ENCODE measurements at places on chromosomes 2 and 18. TPM values are rescaled to one million over a fixed set of nuclear protein-coding genes. Genes with fewer than 3 reads are reported as not detected.

The DRC1 gene
- polyA plus RNA-seq: not detected

The RBKS gene
- 0.76 TPM for polyA plus RNA-seq

The PLA2R1 gene
- polyA plus RNA-seq: 0.81 TPM

The STAT4 gene
- 1.5 TPM for polyA plus RNA-seq

The SNED1 gene
- polyA plus RNA-seq: 2.0 TPM

The LYG2 gene
- polyA plus RNA-seq: not detected

The SERPINB7 gene
- 5.2 TPM for polyA plus RNA-seq

The ZAP70 gene
- 2.8 TPM for polyA plus RNA-seq

The HOXD11 gene
- polyA plus RNA-seq: not detected

The PUS10 gene
- polyA plus RNA-seq: 2.9 TPM

The KIDINS220 gene
- polyA plus RNA-seq: 8.6 TPM

The AKAIN1 gene
- 3.2 TPM for polyA plus RNA-seq

The CGREF1 gene
- 2.4 TPM for polyA plus RNA-seq

The DSG1 gene
- polyA plus RNA-seq: not detected

The RNF181 gene
- polyA plus RNA-seq: 217 TPM

The SULT1C3 gene
- polyA plus RNA-seq: not detected

The TBR1 gene
- not detected for polyA plus RNA-seq

The LRRTM4 gene
- 0.19 TPM for polyA plus RNA-seq

The ZBTB7C gene
- polyA plus RNA-seq: 12.8 TPM

The CCDC85A gene
- 0.10 TPM for polyA plus RNA-seq

The INHBB gene
- 1.9 TPM for polyA plus RNA-seq

The NMUR1 gene
- 0.28 TPM for polyA plus RNA-seq

The POTEJ gene
- polyA plus RNA-seq: not detected

The CXCR1 gene
- polyA plus RNA-seq: 0.61 TPM

The COL4A4 gene
- polyA plus RNA-seq: 0.44 TPM

The HS6ST1 gene
- polyA plus RNA-seq: 5.8 TPM

The DLX1 gene
- polyA plus RNA-seq: 0.25 TPM

The CCDC141 gene
- polyA plus RNA-seq: 0.12 TPM

The REG1B gene
- polyA plus RNA-seq: 1.7 TPM

The SCYGR6 gene
- not detected for polyA plus RNA-seq

The PPP1R1C gene
- 3.7 TPM for polyA plus RNA-seq

The PLEK gene
- polyA plus RNA-seq: 3.8 TPM

The MLPH gene
- polyA plus RNA-seq: 72.6 TPM

The PIEZO2 gene
- 0.30 TPM for polyA plus RNA-seq
